ENCODE measurements at places on chromosomes 6 and 20.

GRCh38 chr20:59751075-59751711 is 146.9 kb downstream of the PHACTR3 start:
- H3K4me3 ChIP-seq, result no peak overlapping the region
- no peaks in the 10 kb centered on the region for H3K27me3 ChIP-seq
- no peak for DNase-seq
- H3K27ac ChIP-seq, result no peak overlapping the region
- no peaks in the 10 kb centered on the region for H3K36me3 ChIP-seq

- no peak overlapping the region for H3K27ac ChIP-seq
- H3K27me3 ChIP-seq, result no peaks in the 10 kb centered on the region
- H3K4me3 ChIP-seq, result no peak overlapping the region
- H3K36me3 ChIP-seq, result no peaks in the 10 kb centered on the region
These were observed 48.1 kb downstream of the DUSP22 start for GRCh38 chr6:340186-340955.

GRCh38 chr20:19022791-19023448 is 189.5 kb upstream of the SLC24A3 start:
- no peaks in the 10 kb centered on the region for H3K27me3 ChIP-seq
- peak; percentile 30 for DNase-seq
- no peaks in the 10 kb centered on the region for H3K36me3 ChIP-seq
- H3K4me3 ChIP-seq, result no peak overlapping the region

DNA sequence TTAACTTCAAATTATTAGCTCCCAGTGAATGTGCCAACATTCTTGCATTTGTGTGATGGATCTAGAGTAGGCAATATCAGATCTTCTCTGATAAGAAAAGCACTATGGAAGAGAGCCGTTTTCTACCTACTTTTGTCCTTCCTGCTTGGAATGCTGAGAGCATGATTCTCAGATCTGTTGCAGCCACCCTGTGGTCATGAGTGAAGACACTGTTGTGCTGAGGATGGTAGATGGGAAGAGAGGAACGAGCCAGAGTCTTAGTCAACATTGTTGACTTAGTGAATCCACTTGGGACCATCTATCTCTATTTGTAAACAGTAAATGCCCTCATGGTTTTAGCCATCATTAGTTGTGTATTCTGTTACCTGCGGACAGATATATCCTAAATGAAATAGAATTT is 202.6 kb downstream of the CD109 start:
- DNase-seq, result no peak
- H3K27me3 ChIP-seq, result no peaks in the 10 kb centered on the region
- H3K4me3 ChIP-seq, result no peak overlapping the region

- no peak for DNase-seq
- H3K27ac ChIP-seq, result no peak overlapping the region
- no peaks in the 10 kb centered on the region for H3K4me1 ChIP-seq
- H3K36me3 ChIP-seq, result no peaks in the 10 kb centered on the region
- H3K27me3 ChIP-seq, result no peaks in the 10 kb centered on the region
- no peak overlapping the region for H3K4me3 ChIP-seq
These were observed 10.5 kb upstream of the ANGPT4 start for GRCh38 chr20:926670-927069.

- no peak for DNase-seq
- H3K4me1 ChIP-seq, result no peaks in the 10 kb centered on the region
- H3K27me3 ChIP-seq, result no peaks in the 10 kb centered on the region
- no peak overlapping the region for H3K4me3 ChIP-seq
- no peaks in the 10 kb centered on the region for H3K36me3 ChIP-seq
These were observed 17.8 kb upstream of the TAGAP start for GRCh38 chr6:159062564-159062945.

GRCh38 chr6:161088676-161089328 is 97.2 kb downstream of the MAP3K4 start:
- H3K4me1 ChIP-seq, result no peaks in the 10 kb centered on the region
- DNase-seq, result no peak
- H3K27me3 ChIP-seq, result no peaks in the 10 kb centered on the region

- H3K4me1 ChIP-seq, result no peaks in the 10 kb centered on the region
- no peak overlapping the region for H3K27ac ChIP-seq
- DNase-seq, result no peak
- no peak overlapping the region for H3K4me3 ChIP-seq
- no peaks in the 10 kb centered on the region for H3K27me3 ChIP-seq
These were observed 47.9 kb downstream of the BLTP3A start for GRCh38 chr6:34839666-34840352.

- no peak for DNase-seq
- H3K36me3 ChIP-seq, result no peaks in the 10 kb centered on the region
- H3K27ac ChIP-seq, result no peak overlapping the region
- H3K4me3 ChIP-seq, result no peak overlapping the region
These were observed 59.9 kb downstream of the MACROD2 start for GRCh38 chr20:14055127-14055742.

DNA sequence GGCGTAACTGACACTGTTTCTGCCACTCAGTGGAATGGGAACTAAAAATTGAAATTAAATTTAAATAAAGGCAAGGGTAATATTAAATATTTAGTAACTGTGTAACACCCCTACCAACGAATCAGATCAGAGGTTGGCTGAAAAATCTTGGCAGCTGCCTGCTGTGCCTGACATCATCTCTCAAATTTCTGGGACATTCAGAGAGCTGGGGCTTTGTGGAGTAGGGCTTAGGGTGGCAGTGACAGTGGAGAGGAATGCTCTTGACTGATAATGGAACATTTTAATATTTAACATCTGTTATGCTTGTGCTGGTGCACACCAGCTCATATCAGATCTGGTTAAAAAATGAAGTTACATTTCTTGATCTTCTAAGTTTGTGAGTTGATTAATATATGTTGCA is 62.2 kb downstream of the RFPL4B start:
- H3K4me1 ChIP-seq, result no peaks in the 10 kb centered on the region
- no peak for DNase-seq
- no peak overlapping the region for H3K4me3 ChIP-seq
- H3K27ac ChIP-seq, result no peak overlapping the region
- no peaks in the 10 kb centered on the region for H3K36me3 ChIP-seq

- no peak overlapping the region for H3K4me3 ChIP-seq
- H3K27me3 ChIP-seq, result no peaks in the 10 kb centered on the region
- no peaks in the 10 kb centered on the region for H3K36me3 ChIP-seq
- H3K4me1 ChIP-seq, result peaks cover 6% of the 10 kb centered on the region
These were observed 200.1 kb upstream of the HEY2 start for GRCh38 chr6:125549202-125549884.

- no peaks in the 10 kb centered on the region for H3K27me3 ChIP-seq
- H3K36me3 ChIP-seq, result peaks cover 3% of the 10 kb centered on the region
- no peak overlapping the region for H3K27ac ChIP-seq
- H3K4me3 ChIP-seq, result no peak overlapping the region
These were observed 13.5 kb downstream of the PFDN4 start for GRCh38 chr20:54221353-54221752.

DNA sequence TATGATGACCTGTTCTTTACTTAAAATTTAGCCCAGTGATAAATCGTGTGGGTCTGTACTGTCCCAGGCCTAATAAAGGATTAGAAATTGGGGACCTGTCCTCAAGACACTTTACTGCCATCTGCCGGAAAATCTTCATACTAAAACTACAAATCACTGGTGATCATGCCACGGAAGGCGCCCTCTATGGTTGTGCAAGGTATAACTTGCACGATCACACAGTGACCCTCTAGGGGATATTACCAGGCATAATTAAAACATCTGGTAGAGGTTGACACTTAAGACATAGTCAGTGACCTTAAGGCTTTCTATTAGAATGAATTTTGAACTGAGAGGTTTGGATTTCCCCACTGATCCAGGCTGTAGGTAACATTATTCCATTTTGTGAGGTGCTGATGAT is 172.6 kb downstream of the BMP2 start:
- H3K27me3 ChIP-seq, result no peaks in the 10 kb centered on the region
- no peak for DNase-seq
- no peak overlapping the region for H3K4me3 ChIP-seq
- no peaks in the 10 kb centered on the region for H3K36me3 ChIP-seq
- no peak overlapping the region for H3K27ac ChIP-seq
- H3K4me1 ChIP-seq, result no peaks in the 10 kb centered on the region

DNA sequence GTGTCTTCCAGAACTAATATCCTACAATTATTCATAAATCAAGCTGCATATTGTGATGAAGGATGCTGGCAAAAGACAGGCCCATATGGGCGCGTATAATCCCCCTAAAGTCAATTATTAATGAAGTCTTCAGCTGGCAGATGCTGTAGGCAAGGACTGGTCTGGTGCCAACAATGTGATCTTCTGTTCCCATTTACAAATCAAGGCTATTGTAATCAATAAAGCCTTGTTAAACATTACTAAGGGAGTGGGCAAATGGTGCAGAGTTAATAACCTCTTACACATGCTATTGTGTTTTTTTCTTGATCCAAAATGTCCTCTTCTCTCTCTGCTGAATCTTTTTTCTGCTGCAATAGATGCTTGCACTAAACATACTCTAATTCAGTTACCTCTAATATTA is 119.0 kb downstream of the ALDH8A1 start:
- peaks cover 7% of the 10 kb centered on the region for H3K4me1 ChIP-seq
- no peak overlapping the region for H3K27ac ChIP-seq
- H3K36me3 ChIP-seq, result no peaks in the 10 kb centered on the region
- no peaks in the 10 kb centered on the region for H3K27me3 ChIP-seq

DNA sequence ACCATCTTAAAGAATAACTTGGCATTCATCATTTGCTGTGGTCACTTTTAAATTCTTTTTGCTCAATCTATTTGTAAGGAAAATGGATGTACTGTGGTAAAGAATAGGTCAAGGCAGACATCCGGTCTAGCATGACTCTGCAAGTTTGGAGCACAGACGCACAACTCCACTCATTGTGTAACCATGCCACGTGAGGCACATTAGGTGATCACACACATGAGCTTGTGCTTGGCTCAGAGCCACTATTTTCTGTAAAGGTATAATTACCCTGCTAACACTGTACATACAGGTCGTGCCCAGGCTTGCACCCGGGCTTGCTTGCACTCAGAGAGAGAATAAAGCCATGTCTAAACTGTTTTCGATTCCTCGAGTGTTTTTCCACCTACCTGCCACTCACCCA is 1289.1 kb upstream of the ADGRB3 start:
- H3K27ac ChIP-seq, result no peak overlapping the region
- H3K4me1 ChIP-seq, result no peaks in the 10 kb centered on the region
- no peak for DNase-seq
- no peak overlapping the region for H3K4me3 ChIP-seq

- no peak overlapping the region for H3K27ac ChIP-seq
- DNase-seq, result no peak
- H3K27me3 ChIP-seq, result no peaks in the 10 kb centered on the region
- H3K4me1 ChIP-seq, result no peaks in the 10 kb centered on the region
- no peak overlapping the region for H3K4me3 ChIP-seq
These were observed 62.7 kb upstream of the SLC2A12 start for GRCh38 chr6:134114918-134115714.

DNA sequence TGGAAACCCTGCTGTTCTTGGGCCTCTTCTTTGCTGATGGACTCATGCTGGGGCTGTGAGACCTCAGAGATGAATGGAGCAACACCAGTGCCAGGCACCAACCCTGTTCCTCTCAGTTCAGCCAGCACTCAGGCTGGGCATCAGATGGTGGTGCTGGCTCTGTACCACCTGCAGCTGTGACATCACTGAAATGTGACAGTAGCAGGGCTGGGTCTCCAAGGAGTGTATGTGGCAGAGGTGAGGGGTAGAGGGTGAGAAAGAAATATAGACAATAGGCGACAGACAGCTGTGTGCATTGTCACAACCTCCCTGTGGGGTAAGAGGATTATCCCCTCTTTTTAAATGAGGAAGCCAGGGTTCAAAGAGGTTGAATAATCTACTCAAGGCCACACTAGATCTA is at the start of gene TP53TG5:
Gene TP53TG5, minus strand, starts transcription at position 135 of the 400 bp plus-strand sequence. Its CDS starts 89 bp downstream, at position 46.
- no peak within 1 kb of the TSS for H3K4me3 ChIP-seq
- no peaks in the 10 kb centered on the region for H3K27me3 ChIP-seq
- no peaks in the 10 kb centered on the region for H3K4me1 ChIP-seq
- DNase-seq, result no peak
- no peak within 1 kb of the TSS for H3K27ac ChIP-seq

- H3K4me3 ChIP-seq, result no peak overlapping the region
- DNase-seq, result no peak
- H3K36me3 ChIP-seq, result no peaks in the 10 kb centered on the region
- H3K27me3 ChIP-seq, result no peaks in the 10 kb centered on the region
These were observed 111.9 kb downstream of the CEBPB start for GRCh38 chr20:50302341-50303057.

DNA sequence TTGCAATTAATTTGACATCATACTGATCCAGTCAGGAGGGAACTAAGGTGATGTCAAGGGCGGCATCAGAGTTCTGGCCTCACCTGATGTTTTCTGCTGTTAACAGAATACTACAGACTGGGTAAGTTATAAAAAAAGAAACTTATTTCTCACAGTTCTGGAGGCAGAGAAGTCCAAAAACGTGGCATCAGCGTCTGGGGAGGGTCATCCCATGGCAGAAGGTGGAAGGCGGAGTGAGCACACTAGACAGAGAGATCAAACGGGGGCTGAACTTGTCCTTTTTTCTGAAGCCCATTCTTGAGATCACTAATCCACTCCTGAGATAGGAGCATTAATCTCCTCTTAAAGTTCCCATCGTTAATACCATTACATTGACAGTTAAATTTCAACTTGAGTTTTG is 3.3 kb upstream of the MTCH1 start:
- no peak overlapping the region for H3K27ac ChIP-seq
- H3K36me3 ChIP-seq, result no peaks in the 10 kb centered on the region
- H3K4me1 ChIP-seq, result peaks cover 5% of the 10 kb centered on the region
- no peak for DNase-seq

GRCh38 chr6:149230712-149231460 is 86.6 kb upstream of the TAB2 start:
- H3K27me3 ChIP-seq, result no peaks in the 10 kb centered on the region
- no peaks in the 10 kb centered on the region for H3K36me3 ChIP-seq
- H3K27ac ChIP-seq, result no peak overlapping the region
- no peak for DNase-seq
- no peak overlapping the region for H3K4me3 ChIP-seq

DNA sequence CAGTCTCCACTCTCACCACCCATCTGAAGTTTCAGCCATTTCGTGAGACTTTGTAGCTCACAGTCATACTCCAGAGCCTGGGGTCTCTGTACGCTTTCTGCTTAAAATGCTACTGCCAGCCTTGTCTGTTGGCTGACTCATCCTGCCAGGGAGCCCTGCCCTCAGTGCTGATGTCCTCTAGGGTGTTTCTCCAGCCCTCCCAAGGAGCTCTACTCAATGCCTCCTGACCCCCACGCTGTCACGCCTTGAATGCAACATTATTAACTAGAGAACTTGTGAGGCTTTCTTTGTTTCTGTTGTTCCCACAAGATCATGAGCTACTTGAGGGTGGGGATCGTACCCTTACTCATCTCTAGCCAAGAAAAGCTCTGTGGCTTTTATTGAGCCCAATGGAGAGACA is 20.1 kb downstream of the KIF16B start:
- H3K27me3 ChIP-seq, result no peaks in the 10 kb centered on the region
- H3K4me3 ChIP-seq, result no peak overlapping the region
- H3K4me1 ChIP-seq, result peaks cover 4% of the 10 kb centered on the region
- H3K27ac ChIP-seq, result no peak overlapping the region

GRCh38 chr6:56359201-56359899 is 112.0 kb upstream of the COL21A1 start:
- no peak for DNase-seq
- H3K4me1 ChIP-seq, result peaks cover under 1% of the 10 kb centered on the region
- H3K4me3 ChIP-seq, result no peak overlapping the region
- no peaks in the 10 kb centered on the region for H3K27me3 ChIP-seq

- H3K27ac ChIP-seq, result no peak overlapping the region
- H3K4me1 ChIP-seq, result no peaks in the 10 kb centered on the region
- H3K36me3 ChIP-seq, result no peaks in the 10 kb centered on the region
- H3K27me3 ChIP-seq, result no peaks in the 10 kb centered on the region
- H3K4me3 ChIP-seq, result no peak overlapping the region
These were observed 245.7 kb downstream of the RNF144B start for GRCh38 chr6:18632670-18633410.

Data from ascending aorta (tissue), 2 donors.